Stomach (tissue), 19 donors: ENCODE measurements at places on chromosomes 11 and 22. TPM values are rescaled to one million over a fixed set of nuclear protein-coding genes. Genes with fewer than 3 reads are reported as not detected.

- H3K27me3 ChIP-seq, result no peaks in the 10 kb centered on the region
- no peak overlapping the region for H3K27ac ChIP-seq
- DNase-seq, result no peak
- H3K4me1 ChIP-seq, result peaks cover 36% of the 10 kb centered on the region
- H3K36me3 ChIP-seq, result no peaks in the 10 kb centered on the region
- no peak overlapping the region for H3K4me3 ChIP-seq
These were observed 67.5 kb downstream of the PAK1 start for GRCh38 chr11:77406396-77406795.

- H3K36me3 ChIP-seq, result no peaks in the 10 kb centered on the region
- peak overlapping the region; percentile 72 for H3K27ac ChIP-seq
- no peak overlapping the region for H3K4me3 ChIP-seq
- peak; percentile 52 for DNase-seq
- no peaks in the 10 kb centered on the region for H3K27me3 ChIP-seq
- H3K4me1 ChIP-seq, result peaks cover 10% of the 10 kb centered on the region
These were observed 13.8 kb upstream of the SLC39A13 start for GRCh38 chr11:47394322-47395222.

- H3K27ac ChIP-seq, result peak overlapping the region; percentile 80
- DNase-seq, result no peak
- no peak overlapping the region for H3K4me3 ChIP-seq
- H3K27me3 ChIP-seq, result no peaks in the 10 kb centered on the region
These were observed 66.5 kb upstream of the AMPD3 start for GRCh38 chr11:10388574-10388973.

DNA sequence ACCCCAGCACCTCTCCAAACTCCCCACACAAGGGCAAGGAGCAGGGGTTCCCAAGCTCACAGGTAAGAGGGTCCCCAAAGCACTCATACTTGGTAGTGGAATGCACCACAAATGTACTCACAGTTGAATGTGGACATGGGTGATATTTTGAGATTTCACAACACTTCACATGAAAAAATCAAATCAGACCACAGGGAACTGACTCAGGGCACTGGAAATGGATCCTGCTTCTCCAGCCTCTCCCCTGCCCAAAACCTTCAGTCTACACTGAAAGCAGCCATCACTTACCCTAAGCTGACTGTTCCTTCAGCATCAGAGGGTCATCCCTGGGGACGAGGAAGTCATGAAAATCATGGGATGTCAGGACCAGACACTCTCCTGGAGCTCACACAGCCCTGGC is 40.2 kb downstream of the SCGB1A1 start:
- H3K27ac ChIP-seq, result no peak overlapping the region
- H3K36me3 ChIP-seq, result no peaks in the 10 kb centered on the region
- no peaks in the 10 kb centered on the region for H3K4me1 ChIP-seq
- H3K4me3 ChIP-seq, result no peak overlapping the region
- DNase-seq, result no peak
- no peaks in the 10 kb centered on the region for H3K27me3 ChIP-seq

GRCh38 chr22:28906312-28906711 is 22.9 kb downstream of the ZNRF3 start:
- no peak overlapping the region for H3K4me3 ChIP-seq
- H3K27ac ChIP-seq, result no peak overlapping the region
- peaks cover 87% of the 10 kb centered on the region for H3K4me1 ChIP-seq
- DNase-seq, result no peak

GRCh38 chr11:77079666-77080065 is 12.9 kb downstream of the CAPN5 start:
- H3K4me1 ChIP-seq, result peaks cover 59% of the 10 kb centered on the region
- H3K36me3 ChIP-seq, result peaks cover 1% of the 10 kb centered on the region

GRCh38 chr22:16838073-16838472 is 12.9 kb upstream of the XKR3 start:
- no peaks in the 10 kb centered on the region for H3K27me3 ChIP-seq
- H3K27ac ChIP-seq, result no peak overlapping the region
- DNase-seq, result no peak
- no peaks in the 10 kb centered on the region for H3K4me1 ChIP-seq
- H3K36me3 ChIP-seq, result no peaks in the 10 kb centered on the region
- H3K4me3 ChIP-seq, result no peak overlapping the region

GRCh38 chr11:130464291-130464812 is 15.9 kb downstream of the ADAMTS15 start:
- H3K27ac ChIP-seq, result no peak overlapping the region
- H3K27me3 ChIP-seq, result no peaks in the 10 kb centered on the region
- DNase-seq, result no peak
- H3K36me3 ChIP-seq, result peaks cover 61% of the 10 kb centered on the region

SLC25A45 gene
- total RNA-seq, result 2.4 TPM

MUC5AC gene
- total RNA-seq, result 2.0 TPM

TRIM3 gene
- 42.4 TPM for total RNA-seq

ROBO4 gene
- total RNA-seq, result 49.6 TPM
